ENCODE measurements at places on chromosomes 4 and X.

GRCh38 chr4:91198951-91199350 lies 1071.8 kb downstream of the CCSER1 start:
- DNase-seq = no peak

DNA sequence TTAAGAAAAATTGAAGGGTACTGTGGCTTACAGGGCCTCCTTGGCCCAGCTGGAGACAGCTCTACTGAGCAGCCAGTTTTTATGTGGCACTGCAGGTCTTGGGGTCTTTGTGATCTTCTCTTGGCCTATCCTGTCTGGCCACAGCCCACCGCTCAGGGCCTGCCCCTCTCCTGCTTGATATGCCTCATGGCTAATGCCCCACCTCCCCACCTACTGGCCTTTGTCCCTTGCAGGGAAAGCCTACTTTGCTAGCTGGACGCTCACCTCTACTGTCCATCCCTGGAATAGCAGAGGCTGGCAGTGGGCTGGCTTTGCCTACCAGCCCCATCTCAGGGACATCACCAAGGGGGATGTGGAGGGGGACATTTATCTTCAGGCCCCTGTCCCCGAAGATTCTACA lies 134.1 kb downstream of the PJA1 start:
- DNase-seq = no peak

- DNase-seq = peak; percentile 66
Measured at GRCh38 chr4:109559625-109559982, 442 bp upstream of the MCUB start.

- no peak for DNase-seq
Measured at GRCh38 chr4:15930314-15930713, 8.2 kb downstream of the FGFBP1 start.

GRCh38 chrX:3589474-3589873 lies 124.0 kb downstream of the PRKX start:
- DNase-seq = no peak

DNA sequence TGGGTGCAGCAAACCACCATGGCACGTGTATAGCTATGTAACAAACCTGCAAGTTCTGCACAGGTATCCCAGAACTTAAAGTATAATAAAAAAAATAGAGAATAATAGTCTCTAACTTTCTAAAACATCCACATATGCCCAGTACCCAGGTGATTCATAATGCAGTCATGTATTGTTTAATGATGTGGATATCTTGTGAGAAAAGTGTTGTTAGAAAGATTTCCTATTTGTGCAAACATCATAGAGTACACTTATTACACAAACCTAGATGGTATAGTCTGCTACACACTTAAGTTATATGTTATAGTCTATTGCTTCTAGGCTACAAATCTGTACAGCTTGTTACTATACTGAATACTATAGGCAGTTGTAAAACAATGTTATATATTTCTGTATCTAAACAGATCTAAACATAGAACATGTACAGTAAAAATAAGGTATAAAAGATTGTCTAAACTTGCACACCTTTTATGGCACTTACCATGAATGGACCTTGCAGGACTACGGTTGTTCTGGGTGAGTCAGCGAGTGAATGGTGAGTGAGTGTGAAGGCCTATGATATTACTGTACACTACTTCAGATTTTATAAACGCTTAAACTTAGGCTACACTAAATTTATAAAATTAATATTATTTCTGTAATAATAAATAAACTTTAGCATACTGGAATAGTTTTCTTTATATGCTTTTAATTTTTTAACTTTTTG lies 232.2 kb upstream of the SLIT2 start:
- DNase-seq = no peak

GRCh38 chrX:70219938-70220764 lies 14.3 kb upstream of the AWAT1 start:
- no peak for DNase-seq

DNA sequence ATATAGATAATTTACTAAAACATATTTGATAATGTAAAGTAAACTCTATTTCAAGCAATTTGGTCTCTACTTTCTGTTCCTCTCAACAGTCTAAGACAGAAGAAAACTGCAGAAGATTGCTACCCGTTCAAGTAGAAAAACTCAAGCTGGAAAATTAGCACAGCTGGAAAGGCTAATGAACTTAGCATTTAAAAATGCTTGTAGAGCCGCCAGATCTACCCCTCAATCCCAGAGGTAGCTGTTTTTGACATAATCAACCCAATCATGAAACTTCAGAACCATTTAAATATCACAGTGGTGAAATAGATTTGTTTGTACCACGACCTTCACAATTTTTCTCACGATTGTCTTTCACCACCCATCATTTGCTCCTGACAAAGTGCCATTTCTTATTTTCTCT lies 479.5 kb downstream of the SPRY1 start:
- no peak for DNase-seq

GRCh38 chr4:145199051-145199716 lies 18.8 kb upstream of the OTUD4 start:
- no peak for DNase-seq

DNA sequence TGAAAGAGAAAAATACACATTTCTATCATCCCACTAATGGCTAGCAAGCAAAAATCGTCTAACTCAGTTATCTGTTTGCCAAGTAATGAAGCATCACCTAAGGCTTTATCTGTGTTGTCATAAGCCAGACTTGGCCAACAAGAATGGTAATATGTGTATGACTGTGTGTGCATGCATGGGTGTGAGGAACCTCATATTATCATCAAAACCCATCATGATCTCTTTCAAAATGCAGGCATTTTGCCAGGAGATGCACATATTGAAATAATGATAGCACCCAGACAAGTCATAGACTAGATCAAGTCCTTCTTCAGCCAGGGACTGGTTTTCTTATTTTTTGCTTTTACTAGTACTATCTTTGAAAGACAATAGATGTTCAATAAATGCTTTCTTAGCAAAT lies 172.5 kb upstream of the FMR1 start:
- DNase-seq = no peak

DNA sequence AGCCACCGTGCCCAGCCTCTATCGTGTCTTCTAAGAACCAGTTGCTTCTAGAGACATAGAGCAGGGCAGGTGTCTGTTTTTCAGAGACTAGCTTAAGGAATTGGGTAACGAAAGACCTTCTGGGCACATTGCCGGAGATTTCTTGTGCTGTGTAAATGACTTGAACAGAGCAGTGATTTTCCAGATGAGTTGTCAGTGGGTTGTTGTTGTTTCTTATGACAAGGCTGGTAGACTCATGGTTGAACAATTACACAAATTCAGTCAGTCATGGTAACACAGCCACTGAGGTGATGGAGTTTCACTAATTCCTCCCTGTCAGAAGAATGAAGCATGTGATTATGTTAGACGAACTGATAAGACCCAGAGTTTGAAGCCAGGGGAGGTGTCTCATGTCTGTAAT lies 20.5 kb upstream of the DDX3X start:
- no peak for DNase-seq

DNA sequence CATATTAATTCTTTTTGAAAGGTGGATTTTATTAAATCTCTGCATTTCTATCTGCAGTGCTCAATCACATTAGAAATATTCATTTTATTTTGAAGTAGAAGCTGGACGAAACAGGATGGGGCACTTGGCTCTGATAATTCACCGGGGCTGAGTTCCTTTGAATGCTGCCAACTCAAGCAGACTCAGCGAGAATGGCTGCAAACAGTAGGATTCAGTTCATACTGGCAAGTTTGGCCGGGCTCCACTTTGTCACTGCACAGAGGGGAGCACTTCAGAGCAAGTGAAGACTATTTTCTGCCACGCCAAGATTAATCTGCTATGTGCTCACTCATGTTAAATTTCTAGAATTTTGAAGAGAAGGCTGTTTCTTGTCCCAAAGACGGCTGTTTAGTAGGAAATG lies 30.7 kb upstream of the KLHL8 start:
- DNase-seq = no peak

GRCh38 chrX:8189096-8189830 lies 18.2 kb upstream of the VCX2 start:
- DNase-seq = no peak

GRCh38 chr4:67871867-67872266 lies 11.9 kb downstream of the TMPRSS11D start:
- DNase-seq = no peak

- no peak for DNase-seq
Measured at GRCh38 chr4:114466299-114466698, 132.3 kb upstream of the UGT8 start.

- DNase-seq = no peak
Measured at GRCh38 chr4:173088144-173088543, 80.5 kb upstream of the GALNT7 start.

DNA sequence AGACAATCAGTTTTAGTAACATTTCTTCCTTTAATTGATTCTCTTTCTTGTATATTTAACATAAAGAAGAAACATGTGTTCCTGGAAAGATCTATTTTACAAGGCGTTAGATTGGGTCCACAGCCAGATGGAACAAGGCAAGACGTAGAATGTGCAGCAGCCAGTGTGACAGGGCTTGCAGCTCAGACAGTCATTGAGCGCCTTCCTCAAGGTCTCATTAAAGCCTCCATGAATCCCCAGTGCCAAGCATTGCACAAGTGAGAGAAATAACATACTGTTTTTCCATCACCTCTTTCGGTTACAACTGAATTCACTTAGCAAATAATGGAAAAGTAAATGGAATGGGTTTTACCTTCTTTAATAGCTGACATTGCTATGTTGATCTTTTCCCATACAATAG lies 292.5 kb downstream of the USP46 start:
- no peak for DNase-seq

DNA sequence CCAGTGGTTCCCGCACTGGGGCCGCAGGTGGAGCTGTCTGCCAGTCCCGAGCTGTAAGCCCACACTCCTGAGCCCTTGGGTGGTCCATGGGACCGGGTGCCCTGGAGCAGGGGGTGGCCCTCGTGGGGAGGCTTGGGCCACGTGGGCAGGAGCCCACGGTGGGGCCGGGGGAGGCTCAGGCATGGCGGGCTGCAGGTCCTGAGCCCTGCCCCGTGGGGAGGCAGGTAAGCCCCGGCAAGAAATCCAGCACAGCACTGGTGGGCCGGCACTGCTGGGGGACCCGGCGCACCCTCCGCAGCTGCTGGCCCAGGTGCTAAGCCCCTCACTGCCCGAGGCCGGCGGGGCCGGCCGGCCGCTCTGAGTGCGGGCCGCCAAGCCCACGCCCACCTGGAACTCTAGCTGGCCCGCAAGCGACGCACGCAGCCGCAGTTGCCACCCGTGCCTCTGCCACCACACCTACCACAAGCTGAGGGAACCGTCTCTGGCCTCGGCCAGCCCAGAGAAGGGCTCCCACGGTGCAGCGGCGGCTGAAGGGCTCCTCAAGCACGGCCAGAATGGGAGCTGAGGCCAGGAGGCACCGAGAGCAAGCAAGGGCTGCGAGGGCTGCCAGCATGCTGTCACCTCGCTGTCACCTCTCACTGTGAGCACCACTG lies 2.0 kb upstream of the METAP1 start:
- no peak for DNase-seq

- no peak for DNase-seq
Measured at GRCh38 chr4:41050880-41051775, 163.2 kb downstream of the APBB2 start.

- DNase-seq = no peak
Measured at GRCh38 chrX:30822068-30822681, 66.9 kb downstream of the TAB3 start.

- DNase-seq = no peak
Measured at GRCh38 chr4:78612398-78613178, 61.0 kb downstream of the ANXA3 start.

DNA sequence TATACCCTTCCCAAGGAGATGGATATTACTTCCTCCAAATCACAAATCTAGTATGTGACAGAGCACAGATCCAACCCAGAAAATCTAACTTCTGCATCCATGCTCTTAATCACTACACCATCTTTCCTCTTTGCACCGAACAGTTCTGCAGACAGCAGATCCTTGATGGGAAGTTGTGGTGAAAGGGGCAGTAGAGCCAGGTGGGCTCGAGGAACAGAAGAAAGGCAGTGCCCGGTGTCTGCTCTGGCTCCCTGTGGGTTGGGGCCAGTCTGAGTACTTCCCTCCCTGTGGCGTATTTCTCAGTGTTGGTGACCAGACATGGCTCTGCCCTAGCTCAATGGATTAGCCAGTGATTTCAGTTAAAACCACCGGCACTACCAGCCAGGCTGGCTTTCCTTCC lies 15.3 kb downstream of the HOPX start:
- no peak for DNase-seq

DNA sequence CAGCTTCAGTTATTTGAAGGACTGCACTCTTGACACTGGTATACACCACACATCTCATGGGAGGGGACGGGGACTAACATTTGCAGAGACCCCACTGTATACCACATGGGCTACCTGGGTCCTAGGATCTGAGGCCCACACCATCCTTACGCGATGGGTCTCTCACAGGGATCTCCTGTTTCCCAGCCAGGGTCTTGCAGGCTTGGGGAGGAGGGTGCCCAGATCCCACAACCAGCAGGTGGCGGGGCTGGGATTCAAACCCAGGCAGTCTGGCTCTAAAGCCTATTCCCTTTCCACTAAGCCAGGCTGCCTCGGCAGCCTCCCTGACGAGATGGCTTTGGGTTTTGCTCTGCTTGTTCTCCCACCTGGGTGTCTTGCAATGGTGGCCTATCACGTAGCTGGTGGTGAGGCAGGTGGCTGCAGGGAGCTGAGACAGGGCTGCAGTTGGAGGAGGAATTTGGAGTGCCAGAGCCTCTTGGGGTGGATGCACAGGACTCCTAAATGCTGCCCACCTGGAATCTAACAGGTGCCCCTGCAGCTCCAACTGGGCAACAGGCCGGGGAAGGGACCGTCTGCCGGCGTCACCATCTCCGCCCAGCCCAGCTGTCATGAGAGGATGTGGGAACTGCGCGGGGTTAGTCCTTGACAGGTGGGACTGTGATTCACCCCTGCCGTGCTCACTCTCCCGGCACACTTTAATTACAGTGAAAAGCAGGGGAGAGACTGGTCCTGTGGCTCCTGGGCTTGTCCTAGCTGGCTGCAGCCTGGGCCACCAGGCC lies 110.7 kb downstream of the PSAPL1 start:
- DNase-seq = peak; percentile 50

DNA sequence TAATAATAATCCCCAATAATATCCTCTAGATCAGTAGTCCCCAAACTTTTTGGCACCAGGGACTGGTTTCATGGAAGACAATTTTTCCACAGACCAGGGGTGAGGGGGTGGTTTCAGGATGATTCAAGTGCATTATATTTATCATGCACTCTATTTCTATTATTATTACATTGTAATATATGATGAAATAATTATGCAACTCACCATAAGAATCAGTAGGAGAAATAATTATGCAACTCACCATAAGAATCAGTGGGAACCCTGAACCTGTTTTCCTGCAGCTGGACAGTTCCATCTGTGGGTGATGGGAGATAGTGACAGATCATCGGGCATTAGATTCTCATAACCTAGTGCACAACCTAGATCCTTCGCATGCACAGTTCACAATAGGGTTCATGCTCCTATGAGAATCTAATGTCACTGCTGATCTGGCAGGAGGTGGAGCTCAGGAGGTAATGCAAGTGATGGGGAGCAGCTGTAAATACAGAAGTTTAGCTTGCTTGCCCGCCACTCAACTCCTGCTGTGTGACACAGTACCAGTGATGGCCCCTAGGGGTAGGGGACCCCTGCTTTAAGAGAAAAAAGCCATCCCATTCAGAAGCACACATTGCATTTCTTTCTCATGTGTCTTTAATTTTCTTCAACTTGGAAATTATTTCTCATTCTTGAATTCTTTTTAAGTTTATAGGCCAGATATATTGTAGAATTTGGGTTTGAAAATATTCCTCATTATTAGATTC lies 16.0 kb upstream of the SH3RF1 start:
- no peak for DNase-seq

Data from Right ventricle myocardium inferior (tissue), 1 donor.